ENCODE measurements at places on chromosomes 7 and 10. TPM values are rescaled to one million over a fixed set of nuclear protein-coding genes. Genes with fewer than 3 reads are reported as not detected.

EBLN1 gene
- not detected for total RNA-seq

PPP1R3C gene
- 2.6 TPM for total RNA-seq

CDHR3 gene
- total RNA-seq, result 23.5 TPM

HMX3 gene
- total RNA-seq, result not detected

LBX1 gene
- not detected for total RNA-seq

BPGM gene
- total RNA-seq, result 18.4 TPM

STOX1 gene
- total RNA-seq, result under 0.01 TPM

CRYGN gene
- total RNA-seq, result under 0.01 TPM

SPDYE11 gene
- not detected for total RNA-seq

TMEM178B gene
- total RNA-seq, result under 0.01 TPM

MEOX2 gene
- 4.0 TPM for total RNA-seq

IDI2 gene
- under 0.01 TPM for total RNA-seq

MRPL32 gene
- total RNA-seq, result 51.0 TPM

GHRHR gene
- total RNA-seq, result not detected

VWDE gene
- not detected for total RNA-seq

BUB3 gene
- total RNA-seq, result 208 TPM

ATRNL1 gene
- total RNA-seq, result not detected

DDX56 gene
- total RNA-seq, result 60.3 TPM

C10orf67 gene
- under 0.01 TPM for total RNA-seq

CTBP2 gene
- 60.6 TPM for total RNA-seq

CH25H gene
- total RNA-seq, result 0.78 TPM

PON1 gene
- not detected for total RNA-seq

GNAI1 gene
- total RNA-seq, result 15.8 TPM

CDC14C gene
- not detected for total RNA-seq

CHST3 gene
- 23.5 TPM for total RNA-seq

ZNF804B gene
- not detected for total RNA-seq

ZFYVE27 gene
- 19.0 TPM for total RNA-seq

PSPH gene
- total RNA-seq, result 53.2 TPM

Data from subcutaneous preadipocyte (primary cell).